ENCODE measurements at places on chromosomes 2 and 18. TPM values are rescaled to one million over a fixed set of nuclear protein-coding genes. Genes with fewer than 3 reads are reported as not detected.

The SKOR2 gene
- total RNA-seq: not detected

The DLX1 gene
- 31.6 TPM for total RNA-seq

The TGFBRAP1 gene
- 30.4 TPM for total RNA-seq

The CNDP2 gene
- 55.1 TPM for total RNA-seq

The ALPP gene
- total RNA-seq: not detected

The IL1F10 gene
- not detected for total RNA-seq

The TMSB10 gene
- total RNA-seq: 2,077 TPM

The ZNF514 gene
- 57.6 TPM for total RNA-seq

The BUB1 gene
- total RNA-seq: 16.6 TPM

The TEX44 gene
- not detected for total RNA-seq

The HOXD13 gene
- not detected for total RNA-seq

The C2orf78 gene
- total RNA-seq: not detected

The CLHC1 gene
- 56.7 TPM for total RNA-seq

The OR6B3 gene
- total RNA-seq: not detected

The TRAPPC8 gene
- 128 TPM for total RNA-seq

The MOB1A gene
- total RNA-seq: 40.7 TPM

The GDF7 gene
- 0.31 TPM for total RNA-seq

The UGT1A3 gene
- not detected for total RNA-seq

The IL37 gene
- not detected for total RNA-seq

The STRN gene
- total RNA-seq: 38.5 TPM

The PIEZO2 gene
- total RNA-seq: 2.8 TPM

The PROC gene
- not detected for total RNA-seq

The DNAH6 gene
- total RNA-seq: 10.6 TPM

The CTNNA2 gene
- total RNA-seq: 249 TPM

The STAT4 gene
- total RNA-seq: 6.3 TPM

The KATNAL2 gene
- total RNA-seq: 3.1 TPM

The TDRD15 gene
- total RNA-seq: not detected

The LDLRAD4 gene
- 299 TPM for total RNA-seq

The TUBA3E gene
- not detected for total RNA-seq

The NDC80 gene
- 8.8 TPM for total RNA-seq

The PID1 gene
- 36.9 TPM for total RNA-seq

The FBLN7 gene
- 2.5 TPM for total RNA-seq

The TNS1 gene
- 10.3 TPM for total RNA-seq

The CIB4 gene
- not detected for total RNA-seq

The LYPD6B gene
- 13.8 TPM for total RNA-seq

The EFR3B gene
- 69.5 TPM for total RNA-seq

The AMER3 gene
- total RNA-seq: 45.4 TPM

The GKN2 gene
- total RNA-seq: not detected

The SLC8A1 gene
- total RNA-seq: 160 TPM

The ABCG8 gene
- 0.31 TPM for total RNA-seq

The FTCDNL1 gene
- 3.1 TPM for total RNA-seq

The ZSWIM2 gene
- 0.63 TPM for total RNA-seq

The DNAJC5G gene
- not detected for total RNA-seq
